Midbrain (tissue), 1 donor: ENCODE measurements at places on chromosomes 12 and 14.

- DNase-seq = no peak
Observed at GRCh38 chr14:70315942-70316341, 43.5 kb downstream of the COX16 start.

GRCh38 chr12:68106160-68106559 is 53.4 kb downstream of the IFNG start:
- DNase-seq = no peak

GRCh38 chr14:23352506-23353432 is at the start of gene SLC22A17:
Gene SLC22A17 (minus strand): TSS chr14:23352887.
- DNase-seq = peak; percentile 92

- no peak for DNase-seq
Observed at GRCh38 chr12:103858953-103859601, 18.0 kb upstream of the NT5DC3 start.

DNA sequence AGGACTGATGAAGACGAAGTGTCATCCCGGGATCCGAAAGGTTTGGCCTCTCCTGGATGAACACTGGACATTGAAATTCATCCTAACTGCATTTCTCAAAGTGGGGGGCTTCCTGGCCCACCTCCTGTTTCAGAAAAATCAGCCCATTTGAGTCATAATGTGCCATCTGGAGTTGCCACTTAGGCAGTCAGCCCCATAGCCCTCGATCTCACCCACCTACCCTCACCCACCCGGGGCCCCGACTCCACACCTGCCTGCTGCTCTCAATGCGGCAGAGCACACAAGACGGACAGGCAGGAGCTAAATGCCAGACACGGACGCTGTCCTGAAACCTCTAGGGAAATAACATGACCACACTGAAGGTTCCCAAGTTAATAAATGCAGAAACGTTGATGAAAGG is 12.6 kb downstream of the DLK1 start:
- DNase-seq = no peak

DNA sequence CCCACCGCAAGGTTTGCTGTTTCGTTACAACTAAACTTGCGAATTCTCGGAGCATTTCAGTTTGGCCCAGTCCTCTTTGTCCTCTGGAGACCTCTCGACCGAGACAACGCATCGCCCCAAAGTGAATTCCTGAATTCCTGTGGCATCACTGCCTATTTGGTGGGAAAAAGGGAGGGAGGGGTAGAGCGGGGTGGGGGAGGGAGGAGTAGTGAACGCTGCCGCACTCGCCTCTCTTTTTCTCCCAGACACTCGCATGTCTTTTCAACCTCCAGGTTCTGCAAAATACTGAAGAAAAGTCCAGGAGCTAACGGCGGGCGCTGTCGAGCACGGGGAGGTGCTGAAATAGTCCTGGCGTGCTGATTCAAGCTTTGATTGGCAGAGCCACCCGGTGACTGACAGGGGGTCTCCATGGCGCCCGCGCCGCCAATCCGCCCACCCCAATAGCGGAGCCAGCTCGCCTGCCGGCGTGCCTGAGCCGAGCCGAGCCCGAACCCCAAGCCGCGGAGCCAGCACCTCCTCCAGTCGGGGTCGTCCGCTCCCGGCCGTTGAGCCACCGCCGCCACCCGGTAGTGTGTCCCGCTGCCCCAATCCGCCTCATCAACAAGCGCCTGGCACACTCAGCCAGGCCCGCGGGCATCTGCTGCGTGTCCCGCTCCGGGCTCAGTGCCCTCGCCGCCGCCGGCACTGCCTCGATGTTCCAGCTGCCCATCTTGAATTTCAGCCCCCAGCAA is at the start of gene SIX6:
TSS of gene SIX6 (plus strand) at position 440 of the 731 bp plus-strand sequence. CDS start at position 693, 253 bp downstream.
- no peak for DNase-seq

- DNase-seq = no peak
Observed at GRCh38 chr12:107236824-107237511, 143.6 kb upstream of the CRY1 start.

DNA sequence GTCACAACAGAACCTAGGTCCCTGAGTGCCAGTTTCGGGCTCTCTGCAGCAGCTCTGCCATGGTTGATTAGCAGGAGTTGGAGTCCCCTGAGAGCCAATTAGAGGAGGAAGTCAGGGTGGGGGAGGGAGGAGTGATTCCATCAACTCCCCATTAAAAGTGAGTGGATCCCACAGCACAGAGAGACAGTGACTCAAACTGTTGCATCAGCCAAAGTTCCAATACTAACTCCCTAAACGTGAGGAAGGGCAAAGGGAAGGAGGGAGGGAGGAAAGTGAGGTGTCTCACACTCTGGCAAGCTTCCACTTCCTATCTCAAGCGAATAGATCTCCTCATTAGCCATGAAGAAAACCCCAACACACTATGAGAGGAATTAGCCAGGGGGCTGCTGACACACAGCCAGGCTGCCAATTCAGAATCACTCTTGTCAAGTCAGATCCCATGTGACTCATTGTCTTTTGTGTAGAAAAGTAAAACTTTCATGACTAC is 23.6 kb downstream of the OR11H4 start:
- no peak for DNase-seq

DNA sequence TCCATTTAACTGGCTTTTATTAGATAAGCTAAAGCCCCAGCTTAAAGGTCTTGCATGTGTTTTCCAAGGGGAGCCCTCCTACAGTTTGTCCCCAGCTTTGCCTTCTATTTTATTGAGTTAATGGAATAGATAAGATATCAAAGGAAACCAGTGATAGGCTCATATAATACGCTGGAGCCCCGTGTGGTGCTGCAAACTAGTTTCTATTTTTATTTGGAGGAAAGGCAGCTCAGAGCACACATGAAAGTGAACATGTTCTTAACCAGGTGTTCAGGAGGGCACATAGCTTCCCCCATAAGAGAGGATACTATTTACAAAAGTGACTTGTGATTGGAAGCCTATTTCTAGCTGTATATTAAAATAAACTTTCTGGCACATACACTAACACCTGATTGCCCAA is 251.7 kb downstream of the PDZRN4 start:
- no peak for DNase-seq
